Stimulated activated memory B cell treated with anti-CD40 and anti-IgM and Interleukin-4, amounts not matched to agents 10 μg/mL and 1 μg/mL and 100 μg/mL, for 72 hours (primary cell): ENCODE measurements at places on chromosomes 11 and 22.

DNA sequence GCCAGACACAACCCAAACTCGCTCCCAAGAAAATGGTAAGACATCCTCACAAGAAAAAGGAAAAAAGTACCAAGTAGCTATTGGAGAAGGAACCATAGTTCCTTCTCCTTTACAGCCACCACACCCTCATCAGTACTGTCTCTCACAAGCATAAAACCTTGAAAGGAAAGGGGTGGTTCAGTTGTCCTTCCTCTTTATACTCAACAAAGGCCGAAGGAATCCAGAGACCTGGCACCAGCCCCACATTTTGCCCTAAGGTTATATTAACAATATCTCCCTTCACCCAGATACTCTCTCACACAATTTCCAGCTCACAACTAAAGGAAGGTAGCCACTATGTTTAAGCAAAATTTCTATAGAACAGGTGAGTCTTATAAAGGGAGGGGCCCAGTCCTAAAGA, 8.5 kb downstream of the FHIP1B start:
- no peak for ATAC-seq

- no peak for ATAC-seq
Observed at GRCh38 chr22:28017558-28017820, 98.4 kb upstream of the PITPNB start.

DNA sequence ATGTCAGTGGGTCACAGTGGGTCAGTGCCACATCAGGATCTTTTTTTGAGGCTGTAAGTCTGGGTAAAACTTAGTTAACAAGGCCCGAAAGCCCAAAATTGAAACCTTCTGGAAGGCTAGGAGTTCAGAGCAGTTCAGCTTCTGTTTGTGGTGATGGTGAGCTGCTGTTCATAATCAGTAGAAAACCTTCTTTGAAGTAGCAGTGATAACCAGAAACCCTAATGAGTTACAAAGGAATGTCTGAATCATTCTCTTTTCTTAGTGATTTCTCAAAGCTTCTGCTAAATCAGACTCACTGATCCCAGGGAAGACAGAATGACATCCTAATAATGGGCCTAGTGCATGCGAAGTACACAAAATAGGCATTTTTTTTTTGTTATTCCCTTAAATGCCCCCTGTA, 124.7 kb downstream of the PARVA start:
- ATAC-seq, result no peak

DNA sequence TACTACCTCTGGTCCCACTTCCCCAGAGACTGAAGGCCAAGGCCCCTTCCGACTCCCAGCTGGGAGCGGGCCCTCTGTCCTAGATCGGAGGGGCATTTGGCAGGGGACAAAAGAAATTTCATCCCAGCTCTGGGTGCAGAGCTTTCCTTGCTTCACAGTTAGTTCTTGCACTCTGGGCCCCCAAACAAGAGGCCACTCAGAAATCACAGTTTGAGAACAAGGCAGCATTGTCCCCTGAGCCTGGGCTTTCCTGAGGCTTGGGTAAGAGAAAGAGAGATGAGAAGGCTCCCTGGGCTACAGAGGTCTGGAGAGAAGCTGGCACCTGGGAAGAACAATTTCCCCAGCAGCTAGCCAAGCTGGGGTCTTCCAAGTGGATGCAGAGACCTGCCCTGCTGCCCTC, 71.8 kb upstream of the NCAM1 start:
- ATAC-seq, result no peak

DNA sequence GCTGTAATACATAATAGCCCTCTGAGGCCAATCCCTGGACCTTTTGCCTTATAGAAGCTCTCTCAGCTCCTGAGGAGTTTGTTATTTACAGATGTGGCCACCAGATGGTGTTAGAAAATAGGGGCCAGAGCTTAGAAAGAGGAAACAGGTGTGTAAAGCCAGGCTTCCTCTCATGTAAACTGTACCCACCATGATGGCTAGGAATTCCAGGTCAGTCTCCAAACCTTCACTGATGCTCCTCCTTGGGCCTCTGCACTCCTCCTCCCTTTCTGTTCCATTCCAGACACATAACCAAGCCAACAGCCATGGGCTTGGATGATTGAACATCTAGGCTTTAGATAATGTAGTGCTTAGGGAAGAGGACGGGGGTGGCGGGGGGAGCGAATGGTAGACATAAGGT, 39.7 kb downstream of the USP35 start:
- ATAC-seq, result peak; percentile 79

DNA sequence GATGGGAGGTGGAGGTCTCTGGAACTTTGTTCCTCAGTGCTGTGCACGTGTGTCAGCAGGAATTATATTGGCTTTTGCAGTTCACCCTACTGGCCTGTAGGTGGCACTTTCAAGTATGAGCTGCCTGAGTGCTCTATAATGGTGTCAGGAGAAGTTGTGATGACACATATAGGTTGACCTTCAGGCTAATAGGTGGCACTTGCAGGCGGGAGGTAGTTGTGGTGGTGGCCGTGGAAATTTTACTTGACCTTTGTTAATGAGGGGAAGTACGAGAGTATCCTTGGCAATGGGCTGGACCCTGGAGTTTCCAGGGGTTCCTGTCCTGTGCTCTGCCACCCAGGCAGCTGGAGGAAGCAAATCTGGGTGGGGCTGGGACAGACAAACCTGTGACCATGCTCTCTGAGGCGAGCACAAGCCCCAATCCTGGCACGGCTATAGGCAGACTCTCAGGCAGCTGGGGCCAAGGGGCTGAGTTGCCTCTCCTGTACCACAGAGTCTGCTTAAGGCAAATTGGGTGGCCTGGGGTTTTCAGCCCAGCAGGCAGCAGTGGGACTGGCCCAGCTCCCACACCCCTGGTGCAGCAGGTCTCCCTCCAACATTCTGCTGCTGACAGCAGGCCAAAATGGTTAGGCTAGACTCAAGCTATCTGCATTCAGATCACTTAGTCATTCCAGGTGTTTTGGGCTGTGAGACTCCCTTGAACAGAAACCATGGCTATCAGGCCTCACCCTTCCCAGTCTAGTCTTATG, 147.5 kb upstream of the CTSC start:
- peak; percentile 82 for ATAC-seq

GRCh38 chr11:121455115-121455514, 2.3 kb upstream of the SORL1-AS1 start:
- ATAC-seq, result no peak

DNA sequence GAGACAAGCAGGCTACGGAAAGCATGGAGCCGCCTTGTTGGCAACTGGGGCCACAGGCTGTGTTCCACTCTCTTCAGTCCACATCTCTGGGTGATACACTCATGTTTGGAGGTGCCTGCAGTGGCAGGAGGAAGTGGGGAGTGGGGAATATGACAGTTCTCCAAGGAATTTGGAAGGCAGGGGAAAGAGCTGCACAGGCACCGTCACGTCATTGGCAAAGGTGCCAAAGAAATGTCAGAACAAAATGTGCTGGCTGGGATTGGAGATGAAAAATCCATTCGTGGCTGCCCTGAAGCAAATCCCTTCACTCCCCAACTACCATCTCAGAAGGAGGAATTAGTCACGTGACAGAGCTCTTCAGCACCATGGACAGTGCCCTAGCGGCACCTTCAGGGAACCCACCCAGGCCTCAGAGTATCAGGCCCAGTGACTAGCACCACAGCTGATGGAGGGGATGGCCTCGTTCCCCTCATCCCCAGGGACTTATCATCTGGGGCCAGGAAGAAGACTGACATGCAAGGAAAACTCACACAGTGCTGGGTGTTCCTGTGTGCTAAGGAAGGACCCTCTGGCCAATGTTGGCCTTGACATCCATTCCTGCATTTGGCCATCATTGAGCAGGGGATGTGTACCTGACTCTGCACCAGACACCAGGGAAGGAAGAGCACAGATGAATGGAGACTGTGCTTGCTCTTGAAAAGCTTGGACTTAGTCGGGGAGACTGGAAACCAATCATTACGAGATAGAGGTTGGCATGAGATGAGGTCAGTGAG, 48.5 kb upstream of the PRDM11 start:
- no peak for ATAC-seq

- no peak for ATAC-seq
Observed at GRCh38 chr22:26267856-26268255, 98.6 kb downstream of the SEZ6L start.
